Liver (tissue), 10 donors: ENCODE measurements at places on chromosomes 13 and 19.

DNA sequence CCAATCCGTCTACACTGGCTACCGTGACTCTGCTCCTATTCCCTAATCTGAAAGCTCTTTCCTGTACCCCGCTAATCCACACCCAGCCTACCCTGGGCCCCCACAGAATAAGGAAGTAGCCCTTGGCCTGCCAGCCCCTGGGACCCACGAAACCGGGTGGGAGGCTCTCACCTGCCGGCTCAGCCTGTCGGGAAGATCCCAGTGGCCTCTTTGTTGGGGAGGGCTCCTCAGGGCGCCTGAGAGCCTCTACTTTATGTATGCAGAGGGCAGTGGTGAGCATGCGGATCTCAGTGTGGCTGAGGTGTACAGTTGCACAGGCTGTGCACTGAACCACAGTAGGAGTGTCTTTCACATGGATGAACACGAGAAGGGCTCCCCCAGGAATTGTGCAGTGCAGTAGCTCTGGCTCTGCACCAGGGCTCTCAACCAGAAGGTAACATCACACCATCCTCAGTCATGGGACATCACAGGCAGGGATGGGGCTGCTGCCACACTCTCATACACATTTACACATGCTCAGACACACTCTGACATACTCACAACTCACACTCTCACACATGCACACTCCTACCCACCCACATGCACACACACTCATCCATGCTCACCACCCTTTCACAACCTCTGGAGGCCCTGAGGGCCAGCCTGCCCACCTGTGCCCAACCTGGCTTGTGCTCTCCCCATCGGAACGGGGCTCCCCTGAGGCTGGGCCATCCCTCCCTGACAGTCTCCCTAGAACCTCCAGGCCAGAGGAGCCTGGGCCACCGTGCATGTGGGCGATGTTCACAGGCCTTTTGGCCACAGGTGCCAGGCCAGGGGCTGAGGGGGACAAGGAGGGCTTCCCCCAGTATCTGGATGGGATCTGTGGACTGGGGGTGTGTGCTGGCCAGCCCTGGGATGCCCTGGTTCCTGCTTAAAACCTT, 135.0 kb downstream of the URI1 start:
- no peak overlapping the region for H3K27ac ChIP-seq
- no peaks in the 10 kb centered on the region for H3K4me1 ChIP-seq
- no peaks in the 10 kb centered on the region for H3K27me3 ChIP-seq
- no peaks in the 10 kb centered on the region for H3K36me3 ChIP-seq
- no peak overlapping the region for H3K4me3 ChIP-seq

- H3K27ac ChIP-seq = no peak overlapping the region
- no peak for DNase-seq
- H3K4me1 ChIP-seq = no peaks in the 10 kb centered on the region
- no peak overlapping the region for H3K4me3 ChIP-seq
- H3K27me3 ChIP-seq = no peaks in the 10 kb centered on the region
Observed at GRCh38 chr19:42092350-42092749, 16.4 kb downstream of the ZNF574 start.

DNA sequence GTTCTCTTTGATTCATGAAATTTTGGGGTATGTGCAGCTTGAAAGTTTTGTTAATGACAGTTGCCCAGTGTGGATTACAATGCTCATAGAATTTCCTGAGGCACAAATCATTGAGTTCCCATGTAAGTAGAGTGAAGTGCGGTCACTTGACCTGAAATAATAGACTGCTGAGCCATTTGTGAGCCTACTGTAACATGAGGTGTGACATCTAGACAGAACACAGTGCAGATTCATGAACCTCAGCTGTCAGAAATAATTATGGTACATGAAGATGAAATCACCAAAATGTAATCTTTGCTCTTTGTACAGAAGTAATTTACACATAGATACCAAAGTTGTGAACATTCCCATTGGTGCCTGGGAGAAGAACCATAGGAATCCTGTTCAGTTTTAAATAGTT, 84.6 kb downstream of the DHRS12 start:
- H3K36me3 ChIP-seq = no peaks in the 10 kb centered on the region
- H3K27ac ChIP-seq = no peak overlapping the region
- no peaks in the 10 kb centered on the region for H3K27me3 ChIP-seq
- DNase-seq = no peak
- peaks cover 3% of the 10 kb centered on the region for H3K4me1 ChIP-seq
- H3K4me3 ChIP-seq = no peak overlapping the region

DNA sequence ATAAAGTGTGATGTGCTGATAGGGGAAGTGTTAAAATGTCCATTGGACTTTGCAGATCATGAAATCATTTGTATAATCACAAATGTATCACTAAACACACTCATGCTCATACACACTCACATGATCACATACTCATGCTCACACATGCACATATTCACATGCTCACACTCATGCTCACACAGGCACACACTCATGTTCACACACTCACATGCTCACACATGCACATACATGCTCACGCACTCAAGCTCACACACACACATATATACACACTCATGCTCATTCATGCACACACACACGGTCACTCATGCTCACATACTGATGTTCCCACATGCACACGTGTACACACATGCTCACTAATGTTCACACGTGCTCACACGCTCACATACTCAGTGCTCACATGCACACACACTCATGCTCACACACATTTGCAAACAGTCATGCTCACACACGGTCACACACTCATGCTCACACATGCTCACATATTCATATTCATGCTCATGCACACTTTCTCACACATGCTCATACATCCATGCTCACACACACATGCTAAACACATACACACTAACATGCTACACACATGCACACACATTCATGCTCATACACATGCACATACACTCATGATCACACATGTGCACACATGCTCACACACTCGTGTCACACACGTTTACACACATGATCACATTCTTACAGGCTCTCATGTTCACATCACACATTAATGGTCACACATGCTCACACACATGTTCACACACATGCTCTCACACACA, 116.7 kb upstream of the GJB6 start:
- no peak overlapping the region for H3K27ac ChIP-seq
- no peaks in the 10 kb centered on the region for H3K27me3 ChIP-seq
- no peak for DNase-seq
- H3K4me1 ChIP-seq = no peaks in the 10 kb centered on the region

GRCh38 chr19:15641901-15642491, 1.3 kb downstream of the CYP4F3 start:
- H3K27me3 ChIP-seq = no peaks in the 10 kb centered on the region
- peaks cover 4% of the 10 kb centered on the region for H3K36me3 ChIP-seq
- peaks cover 49% of the 10 kb centered on the region for H3K4me1 ChIP-seq
- peak overlapping the region; percentile 94 for H3K4me3 ChIP-seq
- DNase-seq = no peak

- no peaks in the 10 kb centered on the region for H3K36me3 ChIP-seq
- H3K27me3 ChIP-seq = peaks cover 3% of the 10 kb centered on the region
- H3K4me3 ChIP-seq = no peak overlapping the region
- no peaks in the 10 kb centered on the region for H3K4me1 ChIP-seq
Observed at GRCh38 chr13:111954661-111955411, 112.1 kb upstream of the SOX1 start.

DNA sequence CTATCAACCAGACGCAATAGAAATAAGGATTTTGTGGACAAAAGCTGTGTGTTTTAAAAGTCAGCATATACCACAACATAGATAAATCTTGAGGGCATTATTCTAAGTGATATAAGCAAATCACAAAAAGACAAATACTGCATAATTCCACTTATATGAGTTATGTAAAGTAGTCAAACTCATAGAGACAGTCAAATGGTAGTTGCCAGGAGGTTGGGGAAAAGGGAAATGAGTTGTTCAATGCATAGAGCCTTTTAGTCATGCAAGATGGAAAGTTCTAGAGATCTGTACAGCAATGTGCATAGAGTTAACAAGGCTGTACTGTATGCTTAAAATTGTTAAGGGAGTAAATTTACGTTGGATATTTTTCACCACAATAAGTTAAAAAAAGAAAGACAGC, 244.7 kb downstream of the DCT start:
- H3K27ac ChIP-seq = no peak overlapping the region
- no peak for DNase-seq
- peaks cover 18% of the 10 kb centered on the region for H3K4me1 ChIP-seq
- H3K4me3 ChIP-seq = no peak overlapping the region

DNA sequence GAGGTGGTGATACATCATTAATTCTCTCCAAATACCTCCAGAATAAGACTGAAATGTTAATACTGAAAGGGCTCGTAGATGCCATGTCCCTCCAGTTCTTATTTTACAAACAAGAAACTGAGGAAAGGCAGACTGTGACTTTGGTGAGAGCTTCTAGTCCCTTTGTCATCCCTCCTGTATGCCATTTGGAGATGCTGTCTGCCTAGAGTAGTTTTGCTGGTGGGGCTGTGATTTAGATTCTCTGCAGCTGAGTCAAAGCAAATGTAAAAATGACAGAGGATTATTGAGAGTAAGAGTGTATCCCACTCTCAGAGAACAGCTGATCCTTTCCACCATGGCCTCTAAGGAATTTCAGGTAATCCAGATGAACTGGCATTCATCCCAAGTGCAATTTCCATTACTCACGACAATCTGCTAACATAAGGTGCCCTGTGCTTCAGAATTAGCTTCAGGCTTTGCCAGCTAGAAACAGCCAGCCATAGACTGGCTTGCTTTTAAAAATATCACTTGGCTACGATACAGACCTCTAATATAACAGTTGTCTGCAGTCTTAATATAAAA, 16.8 kb downstream of the PABPC3 start:
- H3K4me1 ChIP-seq = no peaks in the 10 kb centered on the region
- H3K27me3 ChIP-seq = peaks cover 3% of the 10 kb centered on the region
- no peak overlapping the region for H3K27ac ChIP-seq
- H3K36me3 ChIP-seq = no peaks in the 10 kb centered on the region

- no peaks in the 10 kb centered on the region for H3K27me3 ChIP-seq
- H3K4me1 ChIP-seq = no peaks in the 10 kb centered on the region
- no peaks in the 10 kb centered on the region for H3K36me3 ChIP-seq
- DNase-seq = no peak
- H3K27ac ChIP-seq = no peak overlapping the region
Observed at GRCh38 chr19:35231956-35232645, 3.6 kb upstream of the FAM187B start.

DNA sequence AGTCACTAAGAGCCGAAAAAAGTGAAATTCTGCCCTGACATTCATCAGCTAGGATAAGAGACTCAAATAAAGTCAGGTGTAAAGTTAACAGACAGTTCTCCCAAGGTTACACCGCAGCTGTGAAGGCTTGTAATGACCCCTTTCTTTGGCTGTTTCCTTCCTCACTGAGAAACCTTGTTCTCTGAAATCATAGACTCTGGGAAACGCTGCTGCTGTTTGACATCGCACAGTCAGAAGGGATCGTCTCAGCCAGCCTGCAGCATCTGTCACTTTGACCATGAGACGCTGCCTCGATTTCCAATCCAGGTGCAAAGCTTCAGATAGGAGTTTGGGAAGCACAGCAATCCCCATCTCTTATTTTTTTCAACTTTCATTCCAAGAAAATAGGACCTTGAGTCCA, 678 bp downstream of the BCAT2 start:
- peak overlapping the region; percentile 71 for H3K27ac ChIP-seq
- peaks cover 3% of the 10 kb centered on the region for H3K36me3 ChIP-seq
- DNase-seq = no peak
- peaks cover 7% of the 10 kb centered on the region for H3K4me1 ChIP-seq
- no peak overlapping the region for H3K4me3 ChIP-seq

DNA sequence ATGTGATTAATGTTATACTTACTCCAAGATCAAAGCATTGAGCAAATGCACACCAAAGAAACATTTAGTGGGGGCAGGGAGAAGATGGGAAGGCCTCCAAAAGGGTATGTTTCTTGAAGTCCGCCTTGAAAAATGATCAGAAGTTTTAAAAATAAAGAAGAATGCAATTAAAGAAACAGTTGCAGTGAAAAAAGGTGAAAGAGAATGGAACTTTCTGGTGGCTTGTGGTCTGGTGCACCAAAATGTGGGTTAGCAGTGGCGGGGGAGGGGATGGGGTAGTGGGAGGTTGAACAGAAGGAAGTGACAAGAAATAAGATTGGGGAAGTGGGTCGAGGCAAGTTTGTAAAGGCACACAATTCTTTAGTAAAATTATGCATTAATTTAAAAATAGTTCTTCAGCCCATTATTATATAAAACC, 2.5 kb downstream of the LCP1 start:
- H3K27me3 ChIP-seq = no peaks in the 10 kb centered on the region
- no peak overlapping the region for H3K4me3 ChIP-seq
- no peaks in the 10 kb centered on the region for H3K36me3 ChIP-seq
- H3K27ac ChIP-seq = peak overlapping the region; percentile 48

DNA sequence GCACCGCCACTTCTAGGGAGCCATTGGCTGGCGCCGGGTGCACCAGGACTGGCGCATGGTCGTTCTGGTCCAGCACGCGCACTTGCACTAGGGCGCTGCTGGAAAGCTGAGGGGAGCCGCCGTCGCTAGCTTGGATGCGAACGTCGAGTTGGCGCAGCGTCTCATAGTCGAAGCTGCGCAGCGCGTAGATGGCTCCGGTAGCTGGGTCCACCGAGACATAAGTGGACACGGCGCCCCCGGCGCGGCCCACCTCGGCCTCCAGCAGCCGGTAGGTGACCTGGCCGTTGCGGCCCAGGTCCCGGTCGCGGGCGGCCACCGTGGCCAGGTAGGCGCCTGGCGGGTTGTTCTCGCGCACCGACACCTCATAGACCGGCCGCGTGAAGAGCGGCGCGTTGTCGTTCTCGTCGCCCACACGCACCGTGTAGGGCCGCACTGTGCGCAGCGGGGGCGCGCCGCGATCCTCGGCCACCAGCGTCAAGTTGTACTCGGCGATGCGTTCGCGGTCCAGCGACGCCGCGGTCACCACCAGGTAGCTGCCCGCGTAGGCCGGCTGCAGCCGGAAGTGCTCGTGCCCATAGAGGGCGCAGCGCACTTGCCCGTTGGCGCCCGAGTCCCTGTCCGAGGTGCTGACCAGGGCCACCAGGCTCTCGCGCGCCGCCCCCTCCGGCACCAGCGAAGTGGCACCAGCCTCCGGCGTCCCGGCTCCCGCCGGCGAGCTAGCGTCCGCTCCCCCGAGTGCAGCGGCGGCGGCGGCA, 1.7 kb downstream of the PCDH8 start:
- no peak overlapping the region for H3K4me3 ChIP-seq
- peaks cover 26% of the 10 kb centered on the region for H3K27me3 ChIP-seq
- H3K4me1 ChIP-seq = peaks cover 11% of the 10 kb centered on the region
- peak; percentile 50 for DNase-seq

DNA sequence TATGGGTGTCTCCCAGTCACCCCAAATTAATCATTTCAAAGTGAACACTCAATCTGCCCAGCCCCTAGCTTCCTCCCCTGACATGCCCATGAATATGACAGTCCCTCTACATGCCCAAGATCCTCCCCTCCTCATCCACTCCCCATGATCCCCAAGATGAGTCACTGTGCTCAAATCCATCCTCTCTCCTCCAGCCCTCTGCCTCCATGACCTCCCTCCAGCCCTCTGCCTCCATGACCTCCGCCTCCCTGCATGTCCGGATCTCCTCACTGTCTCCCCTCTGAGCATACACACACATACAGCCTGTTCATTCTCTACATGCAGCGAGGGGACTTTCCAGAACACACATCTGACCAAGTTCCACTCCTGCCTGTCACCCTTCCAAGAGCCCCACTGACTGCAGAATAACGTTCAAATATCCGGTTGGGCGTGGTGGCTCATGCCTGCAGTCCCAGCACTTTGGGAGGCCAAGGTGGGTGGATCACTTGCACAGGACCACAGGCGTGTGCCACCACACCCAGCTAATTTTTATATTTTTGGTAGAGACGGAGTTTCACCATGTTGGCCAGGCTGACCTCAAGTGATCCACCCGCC, 18.4 kb upstream of the FEM1A start:
- no peak for DNase-seq
- no peak overlapping the region for H3K4me3 ChIP-seq
- no peaks in the 10 kb centered on the region for H3K36me3 ChIP-seq
- H3K27me3 ChIP-seq = no peaks in the 10 kb centered on the region
- H3K27ac ChIP-seq = no peak overlapping the region
- H3K4me1 ChIP-seq = no peaks in the 10 kb centered on the region

GRCh38 chr19:1507192-1507660, 5.6 kb downstream of the ADAMTSL5 start:
- no peak overlapping the region for H3K4me3 ChIP-seq
- no peaks in the 10 kb centered on the region for H3K36me3 ChIP-seq
- no peak overlapping the region for H3K27ac ChIP-seq
